Brain microvascular endothelial cell (primary cell): ENCODE measurements at places on chromosomes 1 and 21.

GRCh38 chr1:240284656-240285414, 193.2 kb downstream of the FMN2 start:
- DNase-seq: no peak

DNA sequence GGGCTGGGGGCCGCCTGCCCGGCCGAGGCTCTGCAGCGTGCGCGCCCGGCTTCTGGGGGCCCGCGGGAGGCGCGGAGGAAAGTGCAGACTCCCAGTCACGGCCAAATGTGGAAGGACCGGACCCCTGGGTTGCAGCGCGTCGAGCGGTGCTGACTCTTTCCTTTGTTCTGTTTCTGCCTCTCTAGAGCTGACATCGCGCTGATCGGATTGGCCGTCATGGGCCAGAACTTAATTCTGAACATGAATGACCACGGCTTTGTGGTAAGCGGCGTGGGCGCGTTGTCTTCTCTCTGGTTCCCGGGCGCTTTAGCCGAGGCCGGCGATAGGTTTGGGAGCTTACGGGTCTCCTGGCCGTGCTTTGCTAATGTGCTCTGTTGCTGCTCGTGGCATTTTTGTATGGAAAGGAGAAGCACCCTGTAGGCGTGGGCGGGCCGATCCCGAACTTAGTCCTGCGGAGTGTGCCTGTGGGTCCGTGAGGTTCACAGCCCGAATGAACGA, 629 bp downstream of the PGD start:
- DNase-seq: peak; percentile 42

- DNase-seq: peak; percentile 10
Observed at GRCh38 chr1:96492236-96492635, 229.3 kb upstream of the PTBP2 start.

GRCh38 chr1:118442214-118442613, 257.2 kb upstream of the SPAG17 start:
- no peak for DNase-seq

- DNase-seq: no peak
Observed at GRCh38 chr21:38267991-38268863, 11.4 kb downstream of the KCNJ15 start.
